HS-27A (cell line): ENCODE measurements at places on chromosomes 7 and 10.

DNA sequence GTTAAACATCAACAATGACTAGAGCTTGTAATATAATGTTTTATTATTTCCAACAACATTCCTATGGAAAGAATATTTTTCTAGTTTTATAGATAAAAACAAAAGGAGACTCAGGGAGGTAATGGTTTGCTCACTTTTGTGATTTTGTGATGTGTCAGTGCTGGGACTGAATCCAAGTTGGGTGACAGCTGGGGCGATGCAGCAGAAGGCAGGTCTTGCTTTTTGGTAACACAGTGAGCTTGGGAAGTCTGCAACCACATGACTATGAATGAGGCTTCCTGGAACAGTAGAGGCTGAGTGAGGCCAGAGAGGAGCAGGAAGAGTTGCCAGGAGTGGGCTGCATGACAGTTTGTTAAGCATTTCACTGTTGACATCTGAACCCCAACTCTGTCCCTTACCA, 4.9 kb upstream of the YKT6 start:
- DNase-seq: no peak

- DNase-seq: no peak
Measured at GRCh38 chr10:29392376-29393021, 103.6 kb downstream of the LYZL1 start.

- DNase-seq: no peak
Measured at GRCh38 chr10:69856601-69857166, 55.0 kb downstream of the COL13A1 start.

DNA sequence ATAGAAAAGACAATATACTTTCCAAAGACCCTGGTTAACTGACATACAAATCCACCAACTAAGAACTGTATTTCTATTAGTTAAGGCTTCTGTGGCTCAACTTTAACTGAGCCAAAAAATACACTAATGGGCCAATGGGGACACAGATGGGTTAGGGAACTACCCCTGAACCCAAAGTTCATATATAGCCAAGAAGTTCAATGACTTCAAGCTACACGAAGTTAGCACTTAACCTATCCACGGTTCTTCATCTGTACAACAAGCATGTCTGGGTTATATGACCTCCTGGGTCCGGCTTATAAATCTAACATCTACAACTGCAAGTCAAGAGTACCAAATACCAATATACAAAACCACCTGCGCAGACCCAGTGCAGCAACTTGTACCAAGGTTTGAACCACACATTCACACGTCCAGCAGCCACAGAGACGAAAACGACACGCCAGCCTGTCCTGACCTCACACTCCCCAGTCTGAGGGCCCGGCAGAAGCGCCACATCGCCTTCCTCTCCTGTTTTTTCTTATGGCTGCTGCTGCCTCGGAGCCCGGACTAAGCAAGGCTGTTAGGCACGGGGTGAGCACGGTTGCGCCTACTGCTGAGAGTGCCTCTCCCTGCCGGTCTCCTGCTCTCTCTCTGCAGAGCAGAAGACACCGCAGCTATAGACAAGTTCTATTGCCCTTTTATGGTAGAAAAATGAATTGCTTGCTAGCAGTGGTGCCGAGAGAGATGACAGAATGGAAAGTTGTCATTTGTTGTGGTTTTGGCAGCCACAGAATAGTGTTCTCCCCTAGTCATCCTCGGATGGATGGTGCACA, 86.3 kb downstream of the RNF216 start:
- peak; percentile 68 for DNase-seq

DNA sequence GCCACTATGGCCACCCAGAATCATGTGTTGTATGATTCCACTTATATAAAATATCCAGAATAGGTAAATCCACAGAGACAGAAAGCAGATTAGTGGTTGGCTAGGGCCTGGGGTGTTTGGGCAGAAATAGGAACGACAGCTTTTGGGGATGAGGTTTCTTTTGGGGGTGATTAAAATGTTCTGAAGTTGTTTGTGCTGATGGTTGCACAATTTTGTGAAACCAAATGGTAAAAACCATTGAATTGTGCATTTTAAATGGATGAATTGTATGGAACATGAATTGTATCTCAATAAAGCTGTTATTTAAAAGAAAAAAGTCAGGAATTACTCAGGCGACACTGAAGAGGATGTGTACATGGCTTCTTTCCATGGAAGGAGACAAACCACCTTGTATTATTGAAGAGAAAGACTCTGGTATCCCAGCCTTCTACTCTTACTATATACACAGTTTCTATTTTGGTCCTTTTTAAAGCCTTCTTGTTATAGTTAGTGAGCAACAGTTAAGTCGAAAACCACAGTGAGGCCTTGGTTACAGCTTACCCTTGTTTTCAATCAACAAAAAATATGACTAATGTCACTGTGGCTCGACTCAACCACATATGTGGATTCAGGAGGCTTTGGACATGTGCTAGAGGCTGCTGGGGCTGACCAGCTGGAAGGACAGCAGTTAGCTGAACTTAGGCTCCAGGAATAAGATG, 57.1 kb upstream of the KMT2E start:
- no peak for DNase-seq

DNA sequence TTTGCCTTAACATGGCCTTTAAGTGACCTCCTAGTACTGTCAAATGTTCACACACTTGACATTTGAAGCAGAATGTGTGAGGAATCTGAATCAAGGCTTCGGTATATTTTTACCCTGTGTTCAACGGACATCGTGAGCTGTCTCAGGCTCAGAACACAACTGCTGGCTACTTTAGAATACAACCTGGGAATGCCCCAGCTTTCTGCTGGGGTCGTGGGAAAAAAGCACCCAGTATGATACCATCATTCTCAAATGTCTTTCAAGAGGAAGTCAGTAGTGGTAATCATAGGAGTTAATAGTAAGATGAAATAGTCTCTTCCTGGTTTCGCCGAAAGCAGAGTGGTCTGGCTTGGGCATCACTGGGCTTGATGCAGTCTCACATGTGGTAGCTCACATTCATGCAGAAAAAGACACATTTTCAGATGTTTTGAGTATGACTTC, 67.2 kb downstream of the CREB5 start:
- DNase-seq: no peak

DNA sequence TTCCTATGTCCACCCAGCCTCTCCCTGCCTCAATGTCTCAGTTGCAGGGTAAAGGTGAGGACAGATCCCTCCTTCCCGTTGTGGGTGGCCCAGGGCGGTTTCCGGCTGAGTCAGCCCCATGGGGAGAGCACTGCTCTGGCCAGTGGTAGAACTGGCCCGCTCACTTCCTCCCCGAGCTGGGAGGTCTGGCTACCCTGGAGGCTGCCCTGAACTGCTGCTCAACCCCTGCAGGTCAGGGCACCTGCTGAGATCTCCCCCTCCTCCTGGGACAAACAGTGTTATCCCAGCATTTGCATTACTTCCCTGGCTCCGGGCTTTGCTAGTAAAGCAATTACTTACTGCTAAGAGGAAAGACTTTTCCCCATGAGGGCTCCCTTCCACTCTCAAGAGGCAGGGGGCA, 21.4 kb upstream of the IMPDH1 start:
- DNase-seq: no peak

- no peak for DNase-seq
Measured at GRCh38 chr7:12821746-12822145, 134.3 kb downstream of the ARL4A start.

- no peak for DNase-seq
Measured at GRCh38 chr7:146528581-146528980, 412.0 kb downstream of the CNTNAP2 start.

- DNase-seq: no peak
Measured at GRCh38 chr7:155922067-155922816, 110.0 kb upstream of the SHH start.

DNA sequence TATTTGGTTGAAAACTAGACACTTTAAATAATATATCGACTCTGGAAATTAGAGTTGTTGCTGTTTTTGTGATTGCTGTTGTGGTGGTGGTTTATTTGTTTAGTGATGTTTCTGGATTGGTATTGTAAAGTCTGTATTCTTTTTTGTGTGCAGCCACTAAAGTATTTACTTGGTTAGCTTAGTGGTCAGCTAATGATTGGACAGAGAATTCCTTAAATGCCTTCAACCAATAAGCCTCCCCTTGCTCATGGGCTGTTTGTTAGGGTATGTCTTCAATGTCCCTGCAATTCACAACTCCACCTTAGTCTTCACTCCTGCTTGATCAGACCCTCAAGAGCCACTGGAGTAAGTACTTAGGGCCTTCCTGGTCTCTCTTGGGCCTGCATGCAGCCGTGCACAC, 71.0 kb downstream of the PAXIP1 start:
- DNase-seq: no peak

- DNase-seq: no peak
Measured at GRCh38 chr10:80447436-80448190, 6.5 kb upstream of the TSPAN14 start.

DNA sequence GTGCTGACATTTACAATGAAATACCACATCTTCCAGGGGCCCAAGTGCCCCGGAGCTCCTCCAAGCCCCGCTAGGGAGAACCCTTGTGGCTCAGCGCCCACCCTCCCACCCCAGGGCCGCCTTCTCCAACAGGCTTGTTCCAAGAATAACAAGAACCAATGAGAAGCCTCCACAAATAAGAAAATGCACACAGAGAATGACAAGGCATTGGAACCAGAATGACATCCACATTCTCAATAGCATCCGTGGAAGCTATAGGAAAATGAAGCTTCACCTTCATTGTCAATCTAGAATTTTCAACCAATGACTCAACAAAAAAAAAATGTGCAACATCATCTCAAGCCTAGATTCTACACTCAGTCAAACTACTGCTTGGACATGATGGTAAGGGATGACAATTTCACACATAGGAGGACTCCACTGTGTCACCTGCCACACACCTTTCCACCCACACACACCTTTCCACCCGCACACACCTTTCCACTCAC, 50.4 kb upstream of the PPP2R2D start:
- no peak for DNase-seq
